Stimulated activated CD4-positive, alpha-beta T cell treated with anti-CD3 and anti-CD28 coated beads, Interleukin-2, amount 100 ng/mL, for 24 hours (primary cell): ENCODE measurements at places on chromosomes 7 and 10.
A peak's percentile ranks its signal among the peaks of the same experiment; 100 is the strongest.

GRCh38 chr7:159108941-159109652 is 35.6 kb downstream of the VIPR2 start:
- no peak for DNase-seq

DNA sequence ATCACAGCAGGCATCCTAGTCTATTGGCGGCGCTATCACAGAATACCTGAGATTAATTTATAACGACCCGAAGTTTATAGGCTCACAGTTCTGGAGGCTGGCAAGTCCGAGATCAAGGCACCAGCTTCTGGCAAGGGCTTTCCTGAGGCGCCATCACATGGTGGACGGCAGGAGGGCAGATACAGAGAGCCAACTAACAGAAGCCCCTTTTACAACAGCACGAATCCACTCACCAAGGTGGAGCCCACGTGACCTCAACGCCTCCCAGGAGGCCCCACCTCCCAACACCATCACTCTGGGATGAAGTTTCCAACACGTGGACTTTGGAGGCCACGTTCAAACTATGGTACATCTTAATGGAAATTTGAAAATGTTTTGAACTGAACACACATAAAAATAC is 255.3 kb downstream of the ELFN1 start:
- DNase-seq = no peak

DNA sequence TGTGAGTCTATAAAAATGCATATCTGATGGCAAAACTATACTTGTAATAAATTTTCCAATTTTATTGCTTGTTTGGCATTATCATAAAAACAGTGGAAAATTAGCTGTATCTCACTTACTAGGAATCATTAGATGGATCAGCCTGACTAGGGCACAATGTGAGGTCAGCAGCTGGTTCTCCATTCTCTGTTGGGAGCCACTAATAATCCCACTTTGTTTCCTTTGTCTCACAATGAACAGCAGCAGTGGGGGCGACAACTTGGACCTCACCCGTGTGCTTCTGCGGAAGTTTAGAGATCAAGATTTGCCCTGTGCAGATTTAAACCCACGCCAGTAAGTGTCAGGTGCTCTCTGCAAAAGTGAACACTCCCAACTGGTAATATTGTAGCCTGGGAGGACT is 295.5 kb downstream of the ABCA13 start:
- no peak for DNase-seq

DNA sequence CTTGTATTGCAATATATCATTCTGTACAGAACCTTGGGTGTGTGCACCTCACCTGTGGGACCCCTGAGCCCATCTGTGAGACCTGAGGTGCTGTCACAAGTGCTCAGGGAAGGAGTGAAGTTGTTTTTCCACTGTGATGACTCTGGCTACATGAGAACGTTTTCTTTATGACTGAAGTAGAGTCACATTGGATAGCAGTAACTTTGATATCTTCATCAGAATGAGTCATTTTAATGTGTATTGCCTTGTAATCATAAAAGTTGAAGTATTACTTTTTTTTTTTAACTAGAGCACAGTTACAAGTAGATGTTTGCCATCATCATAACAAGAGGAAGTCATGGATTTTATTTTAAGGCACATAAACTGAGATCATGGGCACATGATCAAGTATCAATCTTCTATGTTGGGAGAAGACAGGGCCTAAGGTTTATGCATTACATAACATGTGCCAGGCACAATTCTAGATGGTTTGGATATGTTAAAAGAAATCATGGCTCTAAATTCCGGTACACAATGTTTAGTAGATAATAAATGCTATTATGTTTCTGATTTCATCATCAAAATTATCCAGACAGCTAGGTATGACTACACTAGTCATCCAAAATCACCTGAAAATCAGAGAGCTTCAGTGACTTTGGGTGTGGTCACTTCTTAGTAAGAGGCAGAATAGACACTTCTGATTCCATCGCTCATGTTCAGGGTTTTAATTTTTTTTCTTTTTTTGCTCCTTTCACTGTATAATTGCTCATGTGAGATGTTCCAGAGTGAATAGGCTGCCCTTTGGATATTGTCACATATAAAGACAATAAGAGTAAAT is 82.7 kb upstream of the KLF6 start:
- DNase-seq = peak; percentile 31

GRCh38 chr10:59880971-59881510 is 25.3 kb downstream of the CCDC6 start:
- DNase-seq = peak; percentile 78

DNA sequence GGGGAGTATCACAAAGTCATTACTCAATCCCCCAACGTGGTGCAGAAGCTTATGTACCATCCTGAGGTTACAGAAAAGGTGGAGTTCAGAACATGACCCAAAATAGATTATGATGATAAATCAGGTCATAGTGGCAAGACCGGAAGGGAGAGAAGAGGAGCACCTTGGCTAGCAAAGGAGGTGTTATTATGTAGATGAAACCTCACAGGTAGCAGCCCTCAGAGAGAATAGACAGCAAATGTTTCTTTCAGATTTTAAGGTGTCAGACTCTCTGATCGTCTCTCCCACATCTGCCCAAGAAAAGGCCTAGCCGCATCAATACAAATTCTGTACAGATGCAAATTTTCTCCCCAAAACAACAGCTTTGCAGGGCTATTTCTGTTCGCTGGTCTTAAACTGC is 88.3 kb upstream of the SEMA3D start:
- no peak for DNase-seq

DNA sequence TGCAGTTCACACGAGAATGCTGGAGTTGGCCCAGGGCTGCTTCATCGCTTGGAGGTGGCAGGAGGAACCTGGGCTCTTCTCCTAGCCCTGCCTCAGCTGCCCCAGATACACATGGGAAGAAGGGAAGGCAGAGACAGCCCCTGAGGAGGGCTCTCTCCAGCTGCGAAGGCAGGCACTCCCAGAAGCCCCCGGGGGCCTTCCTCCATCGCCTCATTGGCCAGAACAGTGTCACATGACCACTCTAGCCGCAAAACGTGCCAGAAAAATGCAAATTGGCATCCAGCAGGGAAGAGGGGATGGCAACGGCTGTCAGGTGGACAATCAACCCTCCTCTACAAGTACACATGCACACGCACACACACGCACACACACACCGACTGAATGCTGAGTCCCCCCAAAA is 217.8 kb upstream of the FRMD4A start:
- DNase-seq = no peak

GRCh38 chr7:87027900-87028299 is 31.6 kb downstream of the ELAPOR2 start:
- no peak for DNase-seq

DNA sequence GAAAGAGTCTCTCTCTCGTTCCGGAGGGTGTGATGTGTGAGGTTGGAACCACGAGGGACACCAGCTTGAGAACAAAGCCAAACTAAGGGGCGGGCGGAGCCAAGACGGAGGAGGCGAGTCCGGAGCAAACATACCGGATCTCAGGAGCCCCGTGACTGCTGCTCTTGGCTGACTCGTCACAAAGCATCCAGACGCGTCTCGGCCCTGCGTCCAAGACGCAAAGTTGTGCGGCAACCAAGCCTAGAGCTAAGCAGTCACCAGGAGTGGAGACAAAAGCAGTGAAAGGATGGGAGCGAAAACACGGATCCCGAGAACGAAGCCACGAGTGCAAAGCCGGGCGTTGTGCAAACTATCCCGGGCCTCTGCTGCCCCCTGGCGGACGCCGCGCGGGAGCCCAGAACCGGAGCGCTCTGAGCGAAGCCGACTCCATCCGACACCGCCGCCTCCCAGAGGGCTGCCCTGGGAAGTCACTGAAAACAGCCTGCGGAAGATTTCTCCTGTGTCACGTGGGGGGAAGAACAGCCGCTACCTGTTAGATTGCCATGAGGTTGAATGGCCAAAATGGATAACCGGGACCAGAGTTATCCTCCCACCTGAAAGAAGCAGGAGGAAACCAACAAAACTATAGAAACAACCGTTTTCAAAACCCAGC is 46.4 kb upstream of the TMEM72 start:
- DNase-seq = peak; percentile 91

DNA sequence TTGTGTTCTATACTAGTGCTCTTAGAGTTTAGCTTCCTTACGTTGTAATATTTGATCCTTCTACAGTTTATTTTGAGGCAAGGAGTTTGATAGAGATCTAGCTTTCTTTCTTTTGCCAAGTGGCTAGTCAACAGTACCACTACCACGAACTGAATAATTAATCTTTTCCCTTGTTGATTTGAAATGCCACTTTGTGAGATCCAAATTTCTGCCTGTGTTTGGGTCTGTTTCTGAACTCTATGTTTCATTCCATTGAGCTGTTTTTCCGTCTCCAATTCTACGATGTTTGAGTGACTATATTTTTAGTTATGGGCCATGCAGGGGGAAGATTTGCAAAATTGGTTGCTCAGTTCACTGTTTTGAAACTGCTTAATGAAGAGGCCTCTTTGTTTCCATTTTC is 134.7 kb downstream of the KIAA1217 start:
- no peak for DNase-seq
